ENCODE measurements at places on chromosomes 11 and 22.
A peak's percentile ranks its signal among the peaks of the same experiment; 100 is the strongest.

GRCh38 chr22:27912101-27912500 lies 7.0 kb downstream of the PITPNB start:
- no peak for DNase-seq

- no peak for DNase-seq
Measured at GRCh38 chr11:1390569-1391164, 933 bp downstream of the BRSK2 start.

DNA sequence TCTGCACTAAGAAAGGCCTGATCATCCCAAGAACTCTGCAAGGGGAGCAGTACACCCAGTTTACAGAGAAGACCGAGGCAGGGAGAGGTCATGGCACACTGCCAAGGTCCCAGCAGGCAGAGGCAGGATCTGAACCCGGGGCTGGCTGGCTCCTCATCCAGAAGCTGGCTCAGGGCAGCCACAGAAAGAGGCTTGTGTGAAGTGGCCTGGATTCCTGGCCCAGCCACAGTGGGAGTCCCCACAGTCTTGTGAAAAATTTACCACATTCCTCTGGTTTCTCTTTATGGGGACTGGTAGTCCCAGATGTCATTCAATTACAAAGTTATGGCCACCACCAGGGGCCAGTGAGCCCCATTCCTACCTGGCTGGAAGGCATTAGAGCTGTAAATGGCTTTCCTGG lies 440.5 kb downstream of the MIAT start:
- no peak for DNase-seq

- DNase-seq, result no peak
Measured at GRCh38 chr22:41845380-41846267, 12.7 kb downstream of the SREBF2 start.

- DNase-seq, result peak; percentile 18
Measured at GRCh38 chr22:31753005-31753633, 700 bp upstream of the DEPDC5 start.

GRCh38 chr11:112834277-112834755 lies 126.9 kb upstream of the NCAM1 start:
- no peak for DNase-seq

DNA sequence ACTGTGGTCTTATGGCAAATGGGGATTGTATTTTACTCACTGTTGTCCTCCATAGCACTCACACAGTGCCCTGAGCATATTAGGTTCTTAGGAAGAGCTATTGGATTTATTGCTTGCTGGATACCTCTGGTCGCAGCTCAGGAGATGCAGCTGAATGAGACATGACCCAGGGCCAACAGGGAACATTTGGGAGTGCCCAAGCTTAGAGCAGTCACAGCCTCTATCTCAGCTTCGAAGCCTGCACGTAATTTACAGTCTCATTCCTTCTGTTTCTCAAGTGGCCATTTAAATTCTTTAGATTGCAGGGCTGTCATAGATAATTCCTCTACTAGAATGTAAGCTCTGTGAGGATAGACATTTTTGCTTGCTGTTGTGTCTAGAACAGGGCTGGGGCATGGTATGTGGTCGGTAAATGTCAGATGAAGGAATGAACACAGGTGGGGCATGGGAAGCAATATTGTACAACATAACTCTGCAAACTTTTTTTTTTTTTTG lies 192.8 kb downstream of the GRIK4 start:
- DNase-seq, result no peak

- no peak for DNase-seq
Measured at GRCh38 chr11:115298300-115299012, 205.8 kb downstream of the CADM1 start.

- no peak for DNase-seq
Measured at GRCh38 chr22:48556751-48557150, 1270.9 kb downstream of the BRD1 start.

DNA sequence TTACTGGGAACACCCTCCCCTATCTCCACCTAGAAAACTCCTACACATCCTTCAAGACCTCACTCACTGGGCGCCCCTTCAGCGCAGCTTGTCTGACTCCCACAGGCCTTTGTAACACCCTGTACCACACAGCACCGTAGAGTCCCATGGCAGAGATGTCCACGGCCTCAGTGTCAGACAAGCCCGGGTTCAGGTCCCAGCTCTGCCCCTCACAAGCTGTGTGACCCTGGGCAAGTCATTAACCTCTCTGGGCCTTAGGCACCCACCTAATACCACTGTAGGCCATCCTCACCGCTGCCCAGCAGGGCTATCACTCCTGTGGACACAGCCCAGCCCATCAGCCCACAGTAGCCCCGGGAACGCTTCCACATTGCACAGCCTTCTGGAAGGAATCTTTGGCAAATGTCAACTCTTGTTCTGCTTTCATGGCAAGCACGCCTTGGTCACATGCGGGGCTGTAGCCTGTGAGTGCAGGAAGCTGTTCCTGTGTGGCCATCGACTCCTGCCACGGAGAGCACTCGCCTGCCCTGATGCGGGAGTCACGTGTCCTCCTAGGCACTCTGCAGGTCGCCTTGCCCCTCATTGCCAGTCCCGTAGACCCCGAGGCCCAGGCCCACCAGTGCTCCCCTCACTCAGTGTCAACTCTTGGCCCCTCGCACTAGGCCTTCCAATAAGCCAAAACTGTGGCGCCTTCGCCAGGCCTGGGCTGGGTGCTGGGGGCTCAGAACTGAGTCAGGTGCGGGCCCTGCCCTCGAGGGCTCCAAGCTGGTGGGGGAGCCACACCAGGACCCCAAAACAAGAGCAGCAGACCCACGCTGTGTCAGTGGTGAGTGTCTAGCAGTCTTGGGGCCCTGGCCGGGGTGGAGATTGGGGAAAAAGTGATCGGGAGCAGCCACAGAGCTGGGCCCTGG lies 32.9 kb upstream of the RFPL3 start:
- no peak for DNase-seq

Measured in CD14-positive monocyte (primary cell).